CD4-positive, alpha-beta T cell (primary cell): ENCODE measurements at places on chromosomes 4 and X. TPM values are rescaled to one million over a fixed set of nuclear protein-coding genes. Genes with fewer than 3 reads are reported as not detected.

Gene FOXO4
- total RNA-seq: 23.8 TPM

Gene FHDC1
- 0.03 TPM for total RNA-seq

Gene MAGIX
- total RNA-seq: 0.93 TPM

Gene HHIP
- total RNA-seq: not detected

Gene HSD17B13
- 0.27 TPM for total RNA-seq

Gene ASB9
- total RNA-seq: 0.14 TPM

Gene MAGEA2B
- total RNA-seq: not detected

Gene TRPC3
- total RNA-seq: not detected

Gene ZNF157
- 0.47 TPM for total RNA-seq

Gene SGCB
- 4.1 TPM for total RNA-seq

Gene GUCY1A1
- total RNA-seq: not detected
